ENCODE measurements at places on chromosomes 2 and 18.

DNA sequence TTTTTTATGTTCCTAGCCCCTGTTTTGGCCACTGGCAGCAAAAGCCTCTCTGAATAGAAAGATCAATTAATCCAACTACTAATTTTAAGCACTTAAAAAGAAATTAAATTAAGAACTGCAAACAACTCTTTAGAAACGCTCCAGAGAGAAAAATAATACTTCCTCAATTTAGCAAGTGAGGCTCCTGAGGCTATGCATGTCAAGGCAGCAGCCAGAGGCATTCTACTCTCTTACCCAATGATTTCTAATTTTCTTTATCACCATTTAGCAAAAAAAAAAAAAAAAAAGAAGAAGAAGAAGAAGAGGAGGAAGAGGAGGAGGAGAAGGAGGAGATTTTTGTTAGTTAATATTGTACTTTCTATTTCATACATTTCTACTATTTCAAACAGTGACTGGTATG is 68.5 kb downstream of the TMEM237 start:
- no peak for DNase-seq

GRCh38 chr2:238080518-238080917 is 19.6 kb upstream of the ESPNL start:
- DNase-seq = no peak

GRCh38 chr2:197891897-197892442 is 87.6 kb downstream of the PLCL1 start:
- no peak for DNase-seq

DNA sequence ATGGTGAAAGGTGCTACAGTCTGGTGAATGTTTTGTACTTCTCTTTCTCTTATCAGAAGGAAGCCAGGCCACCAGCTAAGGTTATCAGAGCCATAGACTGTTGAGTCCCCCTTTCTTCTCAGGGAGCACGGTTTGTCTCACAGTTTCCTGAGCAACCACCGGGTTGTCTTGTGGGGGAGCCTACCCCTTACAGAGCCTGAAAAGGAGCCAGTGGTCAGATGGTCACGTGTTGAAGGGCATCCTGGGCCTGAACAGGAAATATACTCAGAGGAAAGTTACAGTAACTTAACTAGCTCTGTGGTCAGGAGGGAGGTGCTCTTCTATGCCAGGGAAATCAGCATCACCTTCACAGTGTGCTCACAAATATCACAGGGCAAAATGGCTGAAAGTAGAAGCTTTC is 11.6 kb downstream of the CD28 start:
- peak; percentile 37 for DNase-seq

- no peak for DNase-seq
Measured at GRCh38 chr2:108407864-108408729, 30.3 kb downstream of the SULT1C4 start.

- DNase-seq = no peak
Measured at GRCh38 chr2:64672708-64673107, 19.0 kb upstream of the SERTAD2 start.

- no peak for DNase-seq
Measured at GRCh38 chr2:62787386-62787785, 81.9 kb downstream of the EHBP1 start.

DNA sequence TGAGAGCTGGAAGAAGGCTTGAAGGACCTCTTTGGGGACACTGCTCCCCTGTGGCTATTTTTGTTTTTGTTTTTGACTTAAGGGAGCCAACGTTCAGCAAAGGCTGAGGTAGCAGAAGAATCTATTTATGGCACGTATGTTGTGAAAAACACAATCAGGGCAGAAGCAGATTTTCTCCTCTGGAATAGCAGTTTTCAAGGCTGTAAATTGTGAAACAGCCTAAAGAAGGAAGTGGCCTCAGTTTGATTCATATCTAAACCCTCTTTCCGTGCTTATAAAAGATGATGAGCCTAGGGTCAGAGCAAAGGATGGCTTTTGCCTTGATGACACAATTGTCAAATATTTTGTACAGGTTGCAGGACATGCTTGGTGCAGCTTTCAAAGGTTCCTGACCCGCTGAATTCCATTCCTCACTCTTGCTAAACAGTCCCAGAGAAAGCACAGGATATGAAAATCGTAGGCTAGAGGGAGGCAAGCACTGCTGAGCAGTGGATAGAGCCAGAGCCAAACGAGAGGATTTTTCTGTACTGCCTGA is 106.2 kb upstream of the DLX2 start:
- no peak for DNase-seq

GRCh38 chr18:8471372-8471771 is 137.9 kb upstream of the RAB12 start:
- no peak for DNase-seq

DNA sequence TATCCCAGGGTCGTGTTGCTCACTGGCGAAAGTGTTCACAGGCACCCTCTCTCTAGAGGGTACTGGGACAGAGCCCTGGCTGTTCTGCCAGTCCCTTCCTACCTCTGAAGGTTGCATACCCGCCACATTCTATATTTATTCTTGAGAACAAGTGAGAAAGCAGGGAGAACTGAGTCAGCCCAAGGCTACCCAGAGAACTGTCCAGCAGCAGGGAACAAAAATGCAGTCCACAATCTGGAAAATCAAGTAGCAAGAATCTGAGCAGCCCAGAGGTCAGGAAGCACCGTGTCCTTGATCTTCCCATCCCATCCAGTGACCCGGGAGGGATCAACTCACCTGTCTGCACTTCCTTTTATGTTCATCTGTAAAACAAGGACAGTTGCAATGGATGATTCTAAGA is 164.1 kb downstream of the FBXO15 start:
- DNase-seq = no peak

DNA sequence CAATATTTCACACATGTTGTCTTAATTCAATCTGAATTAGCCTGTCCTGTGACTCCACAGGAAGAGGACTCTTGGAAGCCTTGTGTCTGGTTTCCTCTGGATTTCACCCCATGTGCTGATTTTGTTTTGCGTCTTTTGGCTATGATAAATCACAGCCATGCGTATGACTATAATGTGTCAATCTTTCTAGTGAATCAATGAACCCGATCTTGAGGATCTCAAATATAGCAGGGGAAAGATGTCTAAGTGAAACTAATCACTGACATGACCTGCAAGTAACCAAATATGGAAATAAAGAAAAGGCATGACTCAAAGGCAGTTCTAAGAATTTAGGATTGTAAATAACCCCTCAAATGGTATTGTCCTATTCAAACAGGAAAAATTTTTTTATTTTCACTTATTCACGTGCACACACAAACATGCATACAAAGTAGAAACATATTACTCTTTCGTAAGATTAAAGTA is 8.2 kb downstream of the WDFY1 start:
- no peak for DNase-seq

DNA sequence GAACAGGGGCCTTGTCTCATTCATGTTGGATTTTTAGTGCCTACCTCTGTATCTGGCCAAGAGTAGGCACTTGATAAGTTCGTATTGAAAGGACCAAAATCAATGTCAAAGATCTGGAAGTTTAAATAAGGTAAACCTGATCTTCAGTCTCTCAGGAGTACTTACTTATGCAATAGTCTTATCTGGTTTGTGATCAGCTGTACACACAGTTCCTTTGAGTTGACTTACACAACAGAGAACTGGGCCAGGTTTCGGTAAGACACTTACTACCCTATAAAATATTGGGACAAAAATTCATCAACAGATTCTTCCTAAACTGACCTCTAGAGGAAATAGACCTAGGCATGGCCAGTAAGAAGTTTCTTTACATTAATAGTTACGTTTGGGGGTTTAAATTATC is 113.6 kb upstream of the NXPH2 start:
- no peak for DNase-seq

DNA sequence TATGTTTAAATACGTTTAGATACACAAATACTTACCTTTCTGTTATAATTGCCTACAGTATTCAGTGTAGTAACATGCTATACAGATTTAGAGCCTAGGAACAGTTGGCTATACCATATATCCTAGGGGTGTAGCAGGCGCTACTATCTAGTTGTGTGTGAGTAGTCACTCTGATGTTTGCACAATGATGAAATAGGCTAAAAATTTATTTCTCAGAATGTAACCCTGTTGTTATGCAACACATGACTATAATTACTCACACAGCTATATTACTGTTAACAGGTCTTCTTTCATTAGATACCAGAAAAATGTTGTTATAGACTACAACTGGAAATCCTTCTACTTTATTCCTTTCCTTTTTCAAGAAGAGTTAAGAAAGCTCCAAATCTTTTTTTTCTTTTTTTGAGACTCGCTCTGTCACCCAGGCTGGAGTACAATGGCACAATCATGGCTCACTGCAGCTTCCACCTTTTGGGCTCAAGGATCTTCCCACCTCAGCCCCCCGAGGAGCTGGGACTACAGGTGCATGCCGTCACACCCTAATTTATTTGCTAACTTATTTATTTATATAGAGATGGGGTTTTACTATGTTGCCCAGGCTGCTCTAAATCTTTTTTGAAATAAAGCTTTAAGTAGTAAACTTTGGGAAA is 48.5 kb downstream of the C2orf74 start:
- DNase-seq = no peak

GRCh38 chr2:133952896-133953295 is 301.0 kb upstream of the MGAT5 start:
- no peak for DNase-seq

GRCh38 chr2:70549064-70549710 is 4.4 kb downstream of the TGFA start:
- no peak for DNase-seq

GRCh38 chr2:125959047-125959446 is 696.9 kb upstream of the GYPC start:
- DNase-seq = no peak

DNA sequence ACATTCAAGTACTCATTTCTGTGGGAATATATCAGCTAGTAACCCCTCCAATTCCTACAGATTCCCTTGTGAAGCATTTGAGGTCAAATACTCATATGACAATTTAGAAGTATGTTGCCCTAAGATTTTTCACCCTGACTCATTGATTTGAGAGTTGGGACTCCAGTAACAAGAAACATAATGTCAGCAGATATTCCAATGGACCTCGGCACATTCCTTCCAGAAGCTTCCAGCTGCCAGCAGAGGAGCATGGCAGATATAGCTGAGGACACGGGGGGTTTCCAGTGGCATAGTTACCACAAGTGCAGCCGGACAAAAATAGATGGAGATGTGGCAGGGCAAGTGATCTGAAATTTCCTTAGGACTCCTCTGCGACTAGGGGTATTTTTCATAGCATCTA is 101.9 kb upstream of the ARHGAP28 start:
- no peak for DNase-seq

DNA sequence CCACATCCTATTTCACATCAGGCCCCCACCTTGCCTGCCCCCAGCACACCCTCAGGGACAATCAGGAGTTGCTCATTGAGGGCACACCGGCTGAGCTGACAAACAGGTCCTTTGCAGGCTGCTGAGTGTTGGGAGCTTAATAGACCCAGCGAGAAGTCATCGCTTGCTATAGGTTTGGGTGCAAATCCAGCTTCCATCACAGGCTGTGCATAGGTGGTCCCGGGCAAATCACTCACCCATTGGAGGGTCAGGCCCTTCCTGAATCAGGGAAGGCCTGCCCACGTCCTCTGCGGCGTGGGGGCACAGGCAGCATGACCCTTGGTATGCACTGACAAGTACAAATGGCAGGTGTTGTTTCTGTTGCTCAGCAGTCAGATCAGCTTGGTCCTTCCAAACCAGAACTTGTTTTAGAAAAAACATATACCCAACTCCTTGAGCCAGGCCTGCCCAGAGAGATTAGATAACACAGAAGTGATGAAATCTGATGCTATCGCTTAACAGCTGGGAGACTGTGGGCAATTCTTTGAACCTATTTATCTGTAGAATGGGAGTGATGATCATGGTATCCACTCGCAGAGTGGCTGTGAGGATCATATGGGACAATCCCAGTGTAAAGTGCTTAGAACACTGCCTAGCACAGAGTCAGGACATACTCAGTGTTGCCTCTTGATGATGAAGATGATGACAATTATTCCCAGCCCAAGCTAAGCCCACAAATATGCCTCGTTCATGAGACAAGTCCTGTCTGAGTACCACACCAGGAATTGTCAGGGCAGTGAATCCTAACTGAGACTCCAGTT is 34.9 kb downstream of the SMAD7 start:
- no peak for DNase-seq

GRCh38 chr2:172305066-172305465 is 122.3 kb upstream of the ITGA6 start:
- DNase-seq = no peak

- DNase-seq = no peak
Measured at GRCh38 chr2:127575941-127576432, 40.5 kb downstream of the MYO7B start.

DNA sequence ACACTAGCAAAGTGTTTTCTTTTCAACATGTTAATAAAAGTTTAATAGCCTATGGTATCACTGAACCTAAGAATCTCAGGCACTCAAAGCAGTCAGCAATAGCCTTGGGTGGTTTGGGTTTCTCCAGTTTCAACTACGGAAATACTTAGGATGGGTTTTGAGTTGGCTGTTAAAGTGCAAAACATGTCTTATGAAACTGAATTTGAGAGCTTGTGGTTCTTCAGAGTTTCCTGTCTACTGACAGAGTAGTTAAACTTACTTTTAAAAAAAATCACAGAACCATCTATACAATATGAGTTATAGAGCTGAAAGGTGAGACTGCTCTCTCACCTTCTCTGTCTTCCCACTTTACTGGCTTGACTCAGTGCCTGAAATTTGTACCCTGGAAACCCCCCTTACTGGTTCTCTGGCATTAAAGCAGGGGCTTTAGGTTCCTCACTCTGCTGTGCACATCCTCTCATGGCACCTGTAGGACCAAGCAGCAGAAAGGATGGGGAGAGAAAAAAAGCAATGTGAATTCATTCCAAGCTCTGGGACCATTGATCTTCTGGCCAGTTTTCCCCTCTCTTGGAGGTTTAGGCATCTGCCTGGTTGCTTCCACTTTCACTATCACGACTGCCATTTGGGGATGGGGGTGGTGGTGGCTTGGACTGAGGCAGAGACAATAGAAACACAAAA is 18.1 kb downstream of the CCDC141 start:
- DNase-seq = no peak

GRCh38 chr18:46013484-46014189 is 46.5 kb upstream of the EPG5 start:
- DNase-seq = no peak

- DNase-seq = no peak
Measured at GRCh38 chr18:3596637-3597384, 146.8 kb downstream of the TGIF1 start.

DNA sequence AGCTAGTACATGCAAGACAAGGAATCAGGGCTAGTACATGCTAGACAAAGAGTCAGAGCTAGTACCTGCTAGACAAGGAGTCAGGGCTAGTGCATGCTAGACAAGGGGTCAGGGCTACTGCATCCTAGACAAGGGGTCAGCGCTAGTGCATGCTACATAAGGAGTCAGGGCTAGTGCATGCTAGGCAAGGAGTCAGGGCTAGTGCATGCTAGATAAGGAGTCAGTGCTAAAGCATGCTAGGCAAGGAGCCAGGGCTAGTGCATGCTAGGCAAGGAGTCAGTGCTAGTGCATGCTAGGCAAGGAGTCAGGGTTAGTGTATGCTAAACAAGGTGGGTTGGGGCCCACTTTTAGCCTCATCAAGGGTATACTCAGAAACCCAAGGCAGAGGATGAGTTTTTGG is 90.1 kb upstream of the FAM136A start:
- no peak for DNase-seq

DNA sequence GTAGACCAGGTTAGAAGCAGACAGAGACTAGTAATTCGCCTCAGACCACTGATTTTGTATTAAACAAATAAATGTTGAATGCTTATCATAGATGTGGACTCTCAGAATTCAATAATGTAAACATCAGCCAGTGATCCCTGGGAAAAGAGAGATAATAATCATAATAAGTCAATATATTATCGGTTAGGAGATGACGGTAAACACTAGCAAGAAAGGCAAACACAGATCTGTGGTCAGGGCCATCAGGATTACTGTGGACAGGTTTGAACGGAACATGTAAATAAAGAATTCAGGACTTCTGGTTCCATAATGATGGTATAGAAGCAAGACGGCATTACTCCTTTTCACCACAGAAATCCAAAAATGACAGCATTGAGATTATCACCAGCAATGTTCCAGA is 861.6 kb downstream of the CBLN2 start:
- no peak for DNase-seq
